AG09319 (cell line): ENCODE measurements at places on chromosomes 1 and 21.

- DNase-seq, result peak; percentile 23
Measured at GRCh38 chr1:192445839-192446489, 129.2 kb downstream of the RGS21 start.

DNA sequence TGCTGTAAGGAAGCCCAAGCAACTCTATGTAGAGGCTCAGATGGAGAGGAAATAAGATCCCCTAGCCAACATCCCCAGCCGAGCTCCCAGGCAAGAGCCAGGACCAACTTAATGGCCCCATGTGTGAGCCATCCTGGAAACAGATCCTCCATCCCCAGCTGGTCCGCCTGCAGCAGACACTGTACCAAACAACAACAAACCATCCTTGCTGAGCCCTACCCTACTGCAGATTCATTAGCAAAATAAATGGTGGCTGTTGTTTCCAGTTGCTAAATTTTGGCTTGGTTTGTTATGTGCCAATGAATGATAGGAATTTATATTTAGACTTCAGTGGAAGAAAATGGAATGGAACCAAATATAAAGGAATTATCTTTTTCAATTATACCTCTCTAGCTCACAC is 43.9 kb downstream of the LMX1A start:
- DNase-seq, result no peak

DNA sequence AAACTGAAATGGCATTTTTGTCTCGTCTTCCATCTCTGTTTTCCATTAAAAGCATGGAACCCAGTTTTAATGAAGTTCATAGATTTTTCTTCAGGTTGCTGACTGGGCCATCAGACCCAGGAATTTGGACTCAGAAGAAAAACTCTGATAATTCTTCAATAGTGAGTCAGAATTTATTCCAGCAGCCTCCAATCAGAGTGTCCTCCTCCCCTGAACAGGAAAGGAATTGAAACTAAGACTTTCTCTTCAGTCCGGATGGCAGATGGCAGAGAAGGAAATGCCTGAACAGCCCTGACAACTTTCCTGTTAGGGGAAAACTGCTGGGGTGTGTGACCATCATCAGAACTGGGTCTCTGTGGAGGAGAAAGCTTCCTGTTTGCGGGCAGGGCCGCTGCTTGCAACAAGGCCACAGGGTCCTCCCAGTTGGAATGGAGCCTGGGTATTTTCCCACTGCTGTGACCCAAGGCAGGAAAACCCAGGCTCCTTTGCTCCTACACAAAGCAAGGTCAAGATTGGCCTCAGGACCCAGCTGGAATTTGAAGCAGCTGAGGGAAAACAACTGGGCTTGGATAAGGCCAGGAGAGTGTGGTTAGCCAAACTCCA is 20.7 kb downstream of the CD34 start:
- DNase-seq, result peak; percentile 75

DNA sequence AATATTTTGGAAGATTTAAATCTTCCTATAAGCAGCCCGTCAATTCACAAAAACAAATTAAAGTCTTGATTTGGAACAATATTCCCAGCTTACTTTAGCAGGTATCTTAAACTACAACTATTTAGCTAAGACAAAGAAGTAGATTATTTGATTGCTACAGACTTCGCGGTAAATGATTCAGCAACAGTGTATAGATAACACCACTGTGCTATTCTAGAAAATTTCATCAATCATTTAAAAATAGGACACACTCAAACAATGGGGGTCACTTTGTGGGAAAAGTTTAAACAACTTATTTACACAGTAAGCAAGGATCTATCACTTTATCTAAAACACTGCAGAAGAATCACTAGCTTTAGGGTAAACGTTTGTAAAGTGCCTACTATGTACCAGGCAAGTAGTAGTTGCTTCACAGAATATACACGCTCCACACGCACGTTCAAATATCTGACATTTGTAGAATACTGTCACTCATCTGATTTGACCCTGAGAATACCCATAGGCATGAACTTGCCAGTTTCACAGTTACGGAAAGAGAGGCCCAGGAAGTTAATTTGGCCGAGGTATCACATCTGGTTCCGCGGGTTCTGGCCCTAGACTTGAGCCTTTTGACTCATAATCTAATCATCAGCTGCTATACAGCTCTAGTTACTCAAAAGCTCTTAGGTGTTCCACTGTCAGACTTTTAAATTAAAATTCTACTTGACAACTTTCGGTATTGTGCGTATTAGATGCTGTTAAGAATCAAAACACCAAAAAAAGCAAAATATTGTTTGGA is 876 bp downstream of the DENND2C start:
- no peak for DNase-seq

- no peak for DNase-seq
Measured at GRCh38 chr1:117110774-117111173, 10.8 kb downstream of the TRIM45 start.

DNA sequence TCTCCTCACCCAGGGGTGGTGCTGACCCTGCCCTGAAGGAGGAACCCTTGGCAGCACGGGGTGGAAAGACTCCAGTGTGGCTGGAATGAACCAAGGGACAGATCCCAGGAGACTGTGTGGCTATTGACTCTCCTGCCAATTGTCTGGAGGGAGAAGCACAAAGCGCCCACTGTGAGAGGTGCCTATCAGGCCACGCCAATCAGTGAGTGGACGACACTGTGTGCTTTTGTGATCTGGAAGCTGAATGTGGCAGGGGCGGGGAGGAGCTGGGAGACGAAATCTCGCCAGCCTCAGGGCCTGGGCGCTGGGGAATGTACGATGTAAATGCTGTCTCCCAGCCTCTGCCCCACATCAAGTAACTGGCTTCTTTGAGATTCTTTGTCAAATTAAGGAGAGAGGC is 167.1 kb downstream of the ZBTB18 start:
- DNase-seq, result no peak

GRCh38 chr1:42258218-42258617 is 76.8 kb downstream of the FOXJ3 start:
- DNase-seq, result no peak

DNA sequence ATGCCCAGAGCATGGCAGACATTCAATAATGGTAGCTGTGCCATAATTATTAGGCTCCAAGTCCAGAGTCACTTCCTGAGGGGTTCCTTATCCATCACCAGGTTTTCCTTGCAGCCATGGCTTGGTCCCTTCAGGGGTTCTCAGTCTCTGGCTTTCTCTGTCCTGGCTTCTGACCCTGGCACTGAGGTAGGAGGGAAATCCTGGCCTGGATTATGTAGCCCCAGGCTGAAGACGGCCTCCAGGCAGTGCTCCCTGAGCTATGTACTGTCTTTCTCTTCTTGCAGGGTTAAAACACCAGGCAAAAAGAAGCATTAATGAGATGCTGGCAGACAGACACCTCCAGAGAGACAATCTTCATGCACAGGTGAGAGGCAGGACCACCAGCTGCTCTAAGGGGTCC is 9.5 kb upstream of the PADI3 start:
- DNase-seq, result peak; percentile 78

- no peak for DNase-seq
Measured at GRCh38 chr1:231016966-231017365, 23.1 kb downstream of the FAM89A start.

- no peak for DNase-seq
Measured at GRCh38 chr1:72140222-72140621, 142.1 kb downstream of the NEGR1 start.

DNA sequence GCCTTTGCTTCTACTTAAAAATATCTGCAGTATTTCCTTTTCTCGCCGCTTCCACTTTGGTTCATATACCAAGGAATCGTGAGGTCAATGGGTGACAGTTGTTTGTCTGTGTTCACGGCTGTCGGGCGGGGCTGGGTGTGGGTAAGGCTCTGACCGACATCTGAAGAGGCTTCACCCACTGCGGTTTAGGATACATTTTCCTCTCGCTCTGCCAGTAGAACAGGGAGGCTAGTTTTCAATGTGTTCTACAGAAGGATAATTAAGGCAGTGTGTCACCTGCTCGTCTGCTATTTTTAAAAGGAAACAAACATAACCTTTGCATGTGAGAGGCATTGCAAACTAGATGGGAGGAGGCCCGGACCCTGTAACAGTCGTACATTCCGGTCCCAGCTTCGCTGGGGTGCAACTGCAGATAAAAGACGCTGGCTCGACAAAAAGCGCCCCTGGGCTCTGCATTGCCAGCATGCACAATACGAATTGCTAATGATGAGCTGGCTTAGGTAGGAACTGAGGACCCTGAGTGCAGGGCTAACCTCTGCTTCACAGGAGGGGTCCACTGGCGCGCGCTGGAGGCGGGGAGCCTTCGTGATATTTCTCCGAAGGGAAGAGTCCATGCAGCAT is 8.5 kb upstream of the ERG start:
- DNase-seq, result no peak

DNA sequence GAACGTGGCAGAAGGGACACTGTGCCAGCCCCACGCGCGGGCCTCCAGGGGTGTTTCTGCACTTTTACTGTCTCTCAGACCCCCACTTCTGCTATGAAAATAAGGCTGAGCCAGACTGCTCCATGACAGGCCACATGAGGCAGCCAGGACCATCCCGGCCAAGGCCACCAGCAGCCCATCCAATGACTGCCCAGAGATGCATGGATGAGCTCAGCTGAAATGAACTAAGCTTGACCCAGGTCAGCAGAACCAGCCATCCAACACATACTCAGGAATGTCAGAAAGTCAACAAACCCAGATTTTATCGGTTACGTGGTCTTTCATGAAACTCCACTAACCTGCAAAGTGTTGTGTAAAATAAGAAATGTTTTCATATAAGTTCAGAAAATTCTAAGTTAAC is 51.2 kb downstream of the CCDC185 start:
- no peak for DNase-seq
